GM12891 (cell line): ENCODE measurements at places on chromosomes 1 and 21.
A peak's percentile ranks its signal among the peaks of the same experiment; 100 is the strongest.

GRCh38 chr1:91778964-91779363 lies 107.0 kb downstream of the TGFBR3 start:
- DNase-seq = no peak

DNA sequence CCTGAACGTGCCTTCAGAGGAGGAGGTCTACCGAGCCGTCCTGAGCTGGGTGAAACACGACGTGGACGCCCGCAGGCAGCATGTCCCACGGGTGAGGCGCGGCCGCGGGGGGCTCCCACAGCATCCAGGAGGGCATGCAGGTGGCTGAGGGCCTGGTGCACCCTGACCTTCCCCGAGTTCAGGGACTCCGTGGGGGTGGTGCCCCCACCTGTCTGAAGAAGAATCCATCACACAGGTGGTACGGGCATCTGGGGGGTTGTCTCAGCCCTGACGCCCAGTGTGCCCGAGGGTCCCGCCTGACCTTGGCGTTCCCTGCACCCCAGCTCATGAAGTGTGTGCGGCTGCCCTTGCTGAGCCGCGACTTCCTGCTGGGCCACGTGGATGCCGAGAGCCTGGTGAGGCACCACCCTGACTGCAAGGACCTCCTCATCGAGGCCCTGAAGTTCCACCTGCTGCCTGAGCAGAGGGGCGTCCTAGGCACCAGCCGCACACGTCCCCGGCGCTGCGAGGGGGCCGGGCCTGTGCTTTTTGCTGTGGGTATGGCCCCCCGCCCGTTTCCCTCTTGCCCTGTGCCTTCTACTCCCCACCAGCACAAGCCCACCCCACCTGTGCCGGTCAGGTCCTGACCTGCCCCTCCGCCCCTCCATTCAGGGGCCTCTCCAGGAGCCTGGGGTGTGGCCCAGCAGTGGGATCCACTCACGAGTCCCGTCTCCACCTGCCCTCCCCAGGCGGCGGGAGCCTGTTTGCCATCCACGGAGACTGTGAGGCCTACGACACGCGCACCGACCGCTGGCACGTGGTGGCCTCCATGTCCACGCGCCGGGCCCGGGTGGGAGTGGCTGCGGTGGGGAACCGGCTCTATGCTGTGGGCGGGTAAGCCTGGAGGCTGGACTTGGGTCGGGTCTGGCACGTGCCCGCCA lies 2.3 kb downstream of the KLHL17 start:
- DNase-seq = no peak

DNA sequence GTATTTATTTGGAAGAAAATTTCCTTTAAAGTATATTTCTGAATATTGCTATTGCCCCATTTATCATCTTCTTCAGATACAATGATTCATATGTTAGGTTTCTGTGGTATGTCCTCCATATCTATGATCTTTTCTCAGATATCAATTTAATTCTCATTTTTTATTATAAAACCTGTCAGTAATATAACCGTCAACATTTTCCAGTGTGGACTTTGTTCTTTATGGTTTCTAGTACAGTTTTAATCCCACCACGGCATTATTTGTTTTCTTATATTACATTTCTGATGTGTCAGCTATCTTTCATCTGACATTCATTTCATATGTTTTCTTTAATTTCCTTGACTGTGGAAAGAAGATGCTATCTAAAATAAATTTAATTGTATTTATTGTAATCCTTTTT lies 97.9 kb downstream of the PLPPR5 start:
- no peak for DNase-seq

DNA sequence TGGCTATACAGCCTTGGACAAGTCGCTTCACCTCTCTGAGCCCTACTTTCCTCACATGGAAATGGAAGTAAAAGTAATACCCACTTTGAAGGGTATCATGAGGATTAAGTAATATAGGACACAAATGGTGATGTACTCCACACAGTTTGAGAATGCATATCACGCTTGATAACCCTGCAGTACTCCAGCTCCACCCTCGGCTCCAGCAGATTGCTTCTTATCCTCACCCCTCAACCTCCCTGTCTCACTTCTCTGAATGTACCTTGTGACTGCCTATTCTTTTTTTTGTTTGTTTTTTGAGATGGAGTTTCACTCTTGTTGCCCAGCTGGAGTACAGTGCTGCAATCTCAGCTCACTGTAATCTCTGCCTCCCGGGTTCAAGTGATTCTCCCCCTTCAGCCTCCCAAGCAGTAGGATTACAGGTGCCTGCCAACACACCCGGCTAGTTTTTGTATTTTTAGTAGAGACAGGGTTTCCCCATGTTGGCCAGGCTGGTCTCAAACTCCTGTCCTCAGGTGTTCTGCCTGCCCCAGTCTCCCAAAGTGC lies 55.5 kb downstream of the LDLRAD2 start:
- DNase-seq = no peak

DNA sequence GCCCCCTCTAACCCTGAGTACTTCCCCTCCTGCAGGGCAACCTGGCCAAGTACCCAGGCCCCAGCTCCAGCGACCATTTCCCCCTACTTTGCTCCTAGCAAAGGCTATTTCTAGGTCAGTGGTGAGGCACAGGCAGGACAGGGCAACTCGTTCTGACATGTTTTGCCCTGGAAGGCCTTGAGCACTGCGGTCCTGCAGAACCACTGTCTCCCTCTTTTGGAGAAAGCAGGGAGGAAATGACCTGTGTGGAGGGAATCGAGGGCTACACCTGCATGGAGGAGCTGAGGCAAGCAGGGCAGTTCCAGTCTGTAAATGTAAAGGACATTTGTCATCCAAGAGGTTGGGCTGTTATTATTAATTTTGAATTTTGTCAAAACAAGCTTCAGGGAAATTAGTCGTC lies 99.1 kb downstream of the PPIAL4G start:
- no peak for DNase-seq

- no peak for DNase-seq
Measured at GRCh38 chr21:42578034-42578433, 64.4 kb downstream of the SLC37A1 start.

- DNase-seq = no peak
Measured at GRCh38 chr1:217471403-217471802, 159.5 kb downstream of the GPATCH2 start.

DNA sequence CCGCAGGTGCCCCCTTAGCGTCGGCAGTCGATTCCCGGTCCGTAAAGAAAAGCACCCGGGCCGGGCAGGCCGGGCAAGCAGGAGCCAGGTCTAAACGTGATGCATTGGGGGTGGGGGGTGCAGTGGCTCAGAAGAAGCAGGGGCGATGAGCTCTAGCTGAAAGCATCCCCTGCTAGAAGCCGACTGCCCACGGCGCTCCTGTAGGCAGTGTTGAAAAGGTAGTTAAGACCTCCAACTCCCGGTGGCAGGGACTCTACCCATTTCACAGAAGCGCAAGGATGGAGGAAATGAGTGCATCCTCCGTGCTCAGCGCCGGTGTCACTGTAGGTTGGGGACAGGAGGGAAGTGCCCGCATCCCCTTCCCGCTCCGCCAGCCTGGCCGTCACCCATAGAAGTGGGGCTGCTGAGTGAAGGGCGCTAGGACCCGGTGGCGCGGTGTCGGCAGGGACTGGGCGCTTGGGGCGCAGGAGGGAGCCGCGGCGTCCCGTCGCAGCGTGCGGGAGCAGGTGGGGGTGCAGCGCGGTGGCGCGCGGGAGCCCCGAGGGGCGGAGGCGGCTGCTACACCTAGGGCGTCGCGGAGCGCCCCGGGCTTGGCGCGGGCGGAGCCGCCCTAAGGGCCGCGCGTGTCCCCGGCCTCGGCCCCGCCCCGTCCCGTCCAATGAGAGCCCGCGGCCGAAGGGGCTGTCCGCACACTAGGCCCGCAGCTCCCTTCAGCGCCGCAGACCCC lies at the start of gene WNT2B:
Gene WNT2B, plus strand, starts transcription at position 688 of the 727 bp plus-strand sequence. CDS start 298 bp downstream, outside the sequence.
- DNase-seq = peak; percentile 75

GRCh38 chr1:103254691-103255090 lies 146.4 kb upstream of the COL11A1 start:
- no peak for DNase-seq

DNA sequence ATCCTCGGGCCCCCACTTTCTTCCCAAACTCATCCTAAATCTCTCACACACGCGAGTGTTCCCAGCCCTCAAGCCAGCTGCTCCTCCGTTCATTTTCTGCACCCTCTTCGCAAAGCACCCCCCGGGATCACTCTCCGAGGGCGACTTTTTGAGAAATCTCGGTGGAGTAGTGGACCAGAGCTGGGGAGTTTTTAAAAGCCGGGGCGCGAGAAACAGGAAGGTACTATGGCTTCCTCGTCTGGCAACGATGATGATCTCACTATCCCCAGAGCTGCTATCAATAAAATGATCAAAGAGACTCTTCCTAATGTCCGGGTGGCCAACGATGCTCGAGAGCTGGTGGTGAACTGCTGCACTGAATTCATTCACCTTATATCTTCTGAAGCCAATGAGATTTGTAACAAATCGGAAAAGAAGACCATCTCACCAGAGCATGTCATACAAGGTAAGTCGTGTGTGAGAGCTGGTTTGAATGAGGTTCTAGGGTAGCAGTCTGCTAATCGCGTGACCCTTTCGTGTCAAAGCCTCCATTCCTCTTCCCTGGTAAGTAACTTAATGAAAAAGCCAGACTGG lies 800 bp downstream of the DR1 start:
- no peak for DNase-seq
